NCI-H2081 (cell line): ENCODE measurements at places on chromosomes 6 and 20.

DNA sequence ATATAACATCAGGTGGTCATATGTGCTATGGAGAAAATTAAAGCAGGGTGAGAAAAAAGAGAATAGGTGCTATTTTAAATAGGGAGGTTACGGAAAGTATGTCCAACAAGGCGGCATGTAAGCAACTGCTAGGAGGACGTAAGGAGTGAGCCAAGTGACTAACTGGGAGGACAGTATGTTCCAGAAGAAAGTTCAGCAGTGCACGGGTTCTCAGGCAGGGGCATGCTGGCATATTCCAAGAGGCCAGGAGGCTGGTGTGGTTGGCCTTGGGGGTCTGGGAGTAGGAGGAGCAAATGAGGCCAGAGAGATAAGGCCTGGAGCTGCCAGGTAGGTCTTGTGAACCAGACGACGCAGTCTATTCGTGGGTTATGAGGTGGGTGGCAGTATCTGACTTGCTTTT lies 112.4 kb downstream of the ARMC2 start:
- DNase-seq, result no peak

GRCh38 chr20:59010995-59011873 lies 4.2 kb upstream of the CTSZ start:
- no peak for DNase-seq

- no peak for DNase-seq
Measured at GRCh38 chr6:125537090-125537489, 212.3 kb upstream of the HEY2 start.

- no peak for DNase-seq
Measured at GRCh38 chr6:4870821-4871494, 94.8 kb downstream of the CDYL start.
